Non-pigmented ciliary epithelial cell (primary cell): ENCODE measurements at places on chromosomes 12 and 14.

- no peak for DNase-seq
Observed at GRCh38 chr14:22598896-22599244, 770 bp downstream of the ABHD4 start.

DNA sequence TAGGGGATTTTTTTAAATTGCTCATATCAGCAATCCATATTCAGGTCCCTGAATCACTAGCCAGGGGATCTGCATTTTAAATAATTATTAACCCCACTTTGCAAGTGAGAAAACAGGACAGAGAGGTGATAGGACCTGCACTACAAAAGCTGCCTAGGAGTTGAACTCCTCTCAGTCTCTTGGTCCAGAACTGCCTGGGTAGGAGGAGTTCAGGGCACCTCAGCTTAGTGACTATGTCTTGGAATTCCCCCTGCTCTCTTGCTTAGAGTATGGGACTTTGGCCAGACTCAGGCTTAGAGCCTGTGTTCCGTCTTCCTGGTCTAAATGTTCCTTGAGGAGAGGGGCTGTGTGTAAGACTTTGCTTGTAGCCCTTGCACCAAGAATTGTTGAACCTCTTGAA lies 68.2 kb upstream of the WSCD2 start:
- DNase-seq = no peak

- no peak for DNase-seq
Observed at GRCh38 chr12:88208661-88209060, 66.6 kb downstream of the TMTC3 start.

- no peak for DNase-seq
Observed at GRCh38 chr14:73594491-73594890, 2.8 kb downstream of the ACOT4 start.

DNA sequence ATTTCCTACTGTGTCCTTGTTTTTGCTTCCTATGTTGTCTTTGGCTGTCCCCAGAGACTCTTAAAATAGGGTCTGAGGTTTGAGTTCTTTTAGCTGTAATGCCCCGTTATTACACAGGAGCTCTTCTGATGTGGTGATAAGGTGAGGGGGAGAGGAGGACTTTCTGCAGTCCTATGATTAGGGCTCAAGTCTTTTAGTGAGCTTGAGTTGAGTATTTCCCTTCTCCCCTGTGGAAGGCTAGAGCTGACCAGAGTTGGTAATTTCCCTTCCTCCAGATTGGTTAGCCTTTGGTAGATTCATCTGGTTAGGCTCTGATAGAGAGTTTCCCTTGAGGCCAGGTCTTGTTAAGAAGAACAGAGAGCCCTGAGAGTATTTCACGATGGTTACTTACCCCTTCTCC lies 4.3 kb upstream of the HIF1A start:
- no peak for DNase-seq

- no peak for DNase-seq
Observed at GRCh38 chr12:96233168-96233567, 39.0 kb downstream of the ELK3 start.

- no peak for DNase-seq
Observed at GRCh38 chr14:100443603-100444002, 120.5 kb downstream of the SLC25A47 start.

DNA sequence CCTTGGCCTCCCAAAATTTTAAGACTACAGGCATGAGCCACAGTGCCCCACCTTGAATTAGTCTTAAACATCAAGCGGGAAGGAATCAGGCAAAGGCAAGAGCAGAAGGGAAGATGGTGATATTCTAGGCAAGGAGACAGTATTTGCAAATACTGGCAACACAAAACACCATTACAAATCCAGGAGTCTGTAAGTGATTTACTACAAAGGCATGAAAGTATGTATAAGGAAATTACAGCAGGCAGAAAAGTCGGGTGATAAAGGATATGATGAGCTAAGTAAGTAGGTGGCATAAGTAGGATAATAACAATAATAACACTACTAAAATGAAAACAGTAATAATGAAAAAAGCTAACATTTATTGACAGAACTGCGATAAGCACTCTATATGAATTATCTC lies 28.5 kb downstream of the FMNL3 start:
- DNase-seq = no peak

DNA sequence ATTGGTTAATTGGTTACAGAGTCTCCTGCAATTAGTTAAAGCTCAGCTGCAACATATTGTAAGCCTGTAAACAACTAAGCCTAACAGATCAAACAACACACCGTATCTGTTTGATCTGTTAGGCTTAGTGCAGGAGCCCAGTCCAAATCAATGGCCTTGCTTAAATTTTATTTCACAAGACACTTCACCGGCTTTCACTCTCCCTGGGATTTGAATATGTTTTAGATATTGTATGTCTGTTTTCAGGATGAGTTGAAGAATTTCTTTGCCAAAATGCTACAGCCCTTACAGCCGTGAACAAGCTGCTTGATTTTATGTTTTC lies 5.5 kb upstream of the RNASE1 start:
- DNase-seq = no peak

GRCh38 chr14:68513838-68514607 lies 278.8 kb downstream of the ZFP36L1 start:
- DNase-seq = no peak

GRCh38 chr14:85325134-85326017 lies 204.6 kb upstream of the FLRT2 start:
- DNase-seq = no peak

GRCh38 chr12:31440586-31440985 lies 114.6 kb upstream of the SINHCAF start:
- no peak for DNase-seq

DNA sequence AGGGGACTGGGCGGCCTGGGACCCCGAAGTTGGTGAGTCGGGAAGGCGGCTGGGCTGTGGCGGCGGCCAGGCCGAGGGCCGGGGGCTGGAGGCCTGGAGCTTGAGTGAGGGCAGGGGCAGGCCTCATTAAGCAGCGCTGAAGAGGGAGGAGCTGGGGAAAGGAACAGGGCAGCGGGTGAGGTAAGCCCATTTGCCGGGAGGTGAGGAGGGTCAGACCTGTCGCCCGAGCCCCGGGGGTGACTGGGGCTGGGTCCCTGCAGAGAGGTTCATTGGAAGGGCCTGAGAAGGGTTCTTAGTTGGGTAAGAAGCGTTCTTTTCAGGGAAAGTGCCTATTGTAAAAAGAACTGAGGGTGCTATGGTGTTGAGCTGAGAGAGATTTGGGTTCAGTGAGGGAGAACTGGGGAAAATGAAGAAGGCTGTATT lies 441 bp downstream of the RAB5B start:
- DNase-seq = no peak

- DNase-seq = no peak
Observed at GRCh38 chr14:87644689-87645088, 348.3 kb downstream of the GALC start.

DNA sequence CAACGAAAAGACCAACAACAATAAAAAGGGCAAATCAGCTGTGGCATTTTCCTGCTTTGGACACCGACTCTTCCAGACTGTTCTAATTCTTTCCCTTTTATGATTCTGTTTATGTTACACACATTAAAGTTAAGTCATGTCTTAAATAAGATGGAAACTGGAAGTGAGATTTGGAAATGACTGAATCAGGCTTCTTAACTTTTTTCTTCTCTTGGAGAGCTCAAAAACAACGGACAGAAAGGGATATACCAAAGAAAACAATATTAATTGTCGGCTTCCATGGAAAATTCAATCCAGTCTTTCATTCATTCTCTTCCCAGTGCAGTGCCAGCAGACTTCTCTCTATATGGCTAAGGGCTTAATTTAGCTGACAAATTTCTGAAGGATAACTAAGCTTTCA lies 214.9 kb upstream of the DDHD1 start:
- no peak for DNase-seq

GRCh38 chr12:107241411-107241810 lies 148.1 kb upstream of the CRY1 start:
- no peak for DNase-seq

- DNase-seq = peak; percentile 5
Observed at GRCh38 chr12:114499338-114499737, 93.4 kb upstream of the TBX5 start.

GRCh38 chr14:34628681-34629135 lies 1.2 kb downstream of the SNX6 start:
- no peak for DNase-seq

- DNase-seq = no peak
Observed at GRCh38 chr14:92041203-92041602, 1.3 kb upstream of the TRIP11 start.

- DNase-seq = no peak
Observed at GRCh38 chr12:63752283-63752682, 27.4 kb upstream of the RXYLT1 start.

DNA sequence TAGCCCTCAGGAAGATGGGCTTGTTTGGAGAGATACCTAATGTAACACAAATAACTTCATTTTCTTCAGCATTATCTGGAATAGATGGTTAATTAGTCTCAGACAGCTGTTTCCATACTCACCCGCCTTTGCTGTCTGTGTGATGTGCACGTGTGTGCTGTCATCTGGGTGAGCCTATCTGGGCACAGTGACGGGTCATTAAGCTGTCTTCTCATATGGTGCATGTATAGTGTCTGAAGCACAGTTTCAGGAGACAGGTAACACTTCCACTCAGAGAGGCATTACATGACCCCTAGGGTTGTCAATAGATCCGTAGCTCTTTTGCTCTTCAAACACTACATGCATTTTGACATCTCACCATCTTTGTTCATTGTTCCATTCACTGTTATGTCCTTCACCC lies 493.3 kb downstream of the APAF1 start:
- DNase-seq = no peak

GRCh38 chr14:61217516-61217915 lies 63.6 kb downstream of the TMEM30B start:
- no peak for DNase-seq

GRCh38 chr12:68185598-68185997 lies 26.1 kb upstream of the IFNG start:
- DNase-seq = no peak

- no peak for DNase-seq
Observed at GRCh38 chr12:71240946-71241345, 83.1 kb upstream of the TSPAN8 start.

DNA sequence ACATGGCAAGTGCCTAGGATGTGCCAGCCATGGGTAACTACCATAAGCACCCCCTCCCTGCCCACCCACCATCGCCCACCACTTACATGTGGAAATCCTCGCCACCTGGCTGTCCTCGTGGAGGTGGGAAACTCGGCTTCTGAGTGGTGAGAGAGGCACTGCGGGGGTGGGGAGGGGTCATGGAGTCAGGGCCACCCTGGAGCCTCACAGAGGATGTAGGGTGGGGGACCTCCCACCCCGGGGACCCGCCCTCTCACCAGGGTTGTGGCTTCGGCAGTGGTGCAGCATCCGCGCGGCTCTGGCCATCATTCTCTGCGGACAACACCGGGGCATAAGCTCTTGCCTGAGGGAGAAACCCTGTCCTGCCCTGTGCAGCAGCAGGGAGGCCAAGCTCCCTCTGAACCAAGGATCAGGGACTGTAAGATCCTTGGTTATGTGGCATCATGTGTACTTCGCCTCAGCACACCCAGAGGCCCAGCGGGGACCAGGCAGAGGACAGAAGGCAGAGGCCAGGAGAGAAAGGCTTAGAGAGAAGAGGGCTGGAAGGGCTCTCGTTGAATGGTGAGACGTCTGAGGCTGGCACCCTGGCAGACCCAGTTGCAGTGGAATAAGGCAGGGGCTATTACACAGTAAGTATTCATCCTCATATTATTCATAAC lies 12.8 kb upstream of the ENDOU start:
- no peak for DNase-seq

DNA sequence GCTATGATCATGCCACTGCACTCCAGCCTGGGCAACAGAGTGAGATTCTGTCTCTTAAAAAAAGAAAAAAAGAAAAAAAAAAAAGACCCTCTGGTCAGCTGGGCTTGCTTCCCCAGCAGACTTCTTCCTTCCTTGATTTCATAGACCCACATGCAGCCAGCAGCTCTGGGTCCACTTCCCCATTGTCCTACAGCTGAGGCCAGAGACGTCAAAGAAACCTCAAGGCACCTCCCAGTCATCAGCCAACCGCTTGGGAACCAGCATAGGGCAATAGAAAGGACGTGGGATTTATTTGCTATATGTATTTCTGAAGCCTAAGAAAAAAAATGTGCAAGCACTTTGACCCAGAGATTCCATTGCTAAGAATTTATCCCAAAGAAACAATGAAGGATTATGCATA lies 35.4 kb upstream of the SPPL3 start:
- DNase-seq = no peak

- DNase-seq = no peak
Observed at GRCh38 chr14:22220427-22220826, 368.6 kb downstream of the DAD1 start.

DNA sequence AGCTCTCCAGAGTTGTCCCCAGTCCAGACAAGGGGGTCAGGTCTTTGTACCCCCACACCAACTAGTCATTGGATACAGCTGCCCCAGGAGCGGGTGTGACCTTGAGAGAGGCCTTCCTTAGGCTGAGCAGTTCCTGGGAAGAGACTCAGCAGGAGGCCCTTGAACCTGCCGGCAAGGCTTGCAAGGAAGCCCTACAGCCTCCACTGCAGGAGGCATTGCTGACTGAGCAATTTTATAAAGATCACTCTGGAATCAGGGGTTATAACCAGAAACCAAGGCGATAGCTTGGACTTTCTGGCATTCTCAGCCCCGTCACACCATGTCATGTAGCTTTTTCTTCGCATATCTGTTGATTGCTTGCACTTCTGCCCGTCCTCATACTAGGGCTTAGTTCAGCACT lies 291.3 kb upstream of the CRY1 start:
- no peak for DNase-seq

DNA sequence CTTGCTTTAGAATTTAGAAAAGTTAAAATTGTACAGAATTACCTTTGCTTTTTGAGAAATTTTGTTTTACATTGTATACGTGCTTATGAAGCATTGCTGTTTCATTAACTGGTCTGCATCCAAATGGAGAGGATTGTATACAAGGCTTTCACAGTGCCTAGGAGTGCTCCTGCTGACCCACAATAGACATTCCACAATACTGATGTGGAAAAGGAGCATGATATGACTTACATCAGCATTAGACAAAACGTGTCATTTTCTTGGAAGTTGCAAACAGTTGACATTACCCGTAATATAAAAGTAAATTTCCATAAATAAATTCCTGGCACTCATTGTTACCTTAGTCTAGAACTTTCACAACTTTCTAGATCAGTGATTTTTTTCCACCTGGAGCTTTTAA lies 1.9 kb downstream of the PRKD1 start:
- no peak for DNase-seq

DNA sequence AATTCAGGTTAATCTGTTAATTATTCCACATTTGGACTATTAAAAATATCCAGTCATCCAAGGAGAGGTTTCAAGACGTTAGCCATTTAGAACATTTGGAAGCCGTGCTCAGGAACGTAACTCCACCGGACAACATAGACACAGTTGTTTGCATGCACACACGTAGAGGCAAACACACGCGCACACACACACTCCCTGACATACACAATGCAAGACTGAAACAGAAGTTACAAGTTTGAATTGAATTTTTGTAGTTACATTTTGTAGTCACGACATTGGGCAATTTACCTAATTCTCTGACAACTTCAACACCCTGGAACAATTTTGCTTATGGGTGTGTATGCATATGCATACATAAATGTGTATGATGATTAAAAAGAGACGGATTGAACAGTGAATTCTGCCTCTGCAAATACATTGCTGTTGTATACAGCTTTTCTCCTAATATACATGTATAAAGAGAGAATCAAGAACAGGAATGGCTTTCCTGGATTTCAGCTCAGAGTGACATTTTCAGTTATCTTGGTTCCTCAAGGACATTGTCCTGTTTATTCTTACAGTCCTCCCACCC lies 298.8 kb downstream of the LRFN5 start:
- no peak for DNase-seq

GRCh38 chr12:122687086-122687485 lies 16.1 kb downstream of the HCAR2 start:
- no peak for DNase-seq
